ENCODE measurements at places on chromosomes 16 and 17.

GRCh38 chr17:62014526-62014925 is 50.6 kb downstream of the MED13 start:
- no peak for DNase-seq

DNA sequence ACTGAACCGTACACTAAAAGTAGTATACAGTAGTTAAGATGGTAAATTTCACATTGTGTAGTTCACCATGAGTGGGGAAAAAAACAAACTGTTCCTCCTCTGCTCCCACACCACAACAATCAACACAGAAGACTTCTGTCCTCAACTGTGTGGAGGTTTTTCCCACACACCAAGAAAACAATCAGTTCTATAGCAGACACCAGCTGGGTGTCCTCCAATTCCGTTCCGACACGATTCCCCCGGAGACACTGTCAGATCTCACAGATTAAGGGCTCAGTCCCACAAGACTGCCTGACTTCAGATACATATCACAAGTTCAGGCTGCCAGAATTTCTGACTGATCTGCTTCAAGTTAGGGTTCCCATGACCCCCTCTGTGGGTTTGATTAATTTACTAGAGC is 31.8 kb downstream of the BBS2 start:
- no peak for DNase-seq

DNA sequence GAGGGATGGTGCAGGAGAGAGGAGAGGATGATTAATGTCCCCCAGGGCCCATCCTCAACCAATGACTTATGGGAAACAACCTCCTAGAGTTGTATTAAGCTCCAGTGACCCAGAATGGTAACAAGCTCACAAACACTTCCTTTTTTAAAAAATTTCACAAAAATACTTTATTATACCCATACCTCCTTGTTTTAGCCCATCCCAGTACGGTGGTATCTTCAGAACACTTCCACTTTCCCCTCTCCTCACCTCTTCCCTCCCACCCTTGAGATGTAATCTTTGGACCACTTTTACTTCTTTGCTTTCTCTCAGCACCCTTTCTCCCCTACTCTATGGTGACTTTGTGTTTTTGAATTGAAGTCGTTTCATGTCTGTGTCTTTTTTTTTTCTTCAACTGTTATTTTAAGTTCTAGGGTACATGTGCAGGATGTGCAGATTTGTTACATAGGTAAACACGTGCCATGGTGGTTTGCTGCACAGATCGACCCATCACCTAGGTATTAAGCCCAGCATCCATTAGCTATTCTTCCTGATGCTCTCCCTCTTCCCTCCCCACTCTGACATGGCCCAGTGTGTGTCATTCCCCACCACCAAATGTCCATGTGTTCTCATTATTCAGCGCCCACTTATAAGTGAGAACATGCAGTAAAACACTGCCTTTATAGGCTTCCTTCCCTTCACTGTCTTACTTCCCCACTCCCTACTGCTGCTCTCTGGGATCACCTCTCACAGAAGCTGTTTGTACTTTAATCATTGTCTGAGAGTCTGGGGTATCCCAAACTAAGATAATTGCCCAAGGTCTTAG is 124.5 kb downstream of the PRKCB start:
- no peak for DNase-seq

GRCh38 chr16:50234771-50235556 is 31.4 kb upstream of the ADCY7 start:
- DNase-seq = no peak

DNA sequence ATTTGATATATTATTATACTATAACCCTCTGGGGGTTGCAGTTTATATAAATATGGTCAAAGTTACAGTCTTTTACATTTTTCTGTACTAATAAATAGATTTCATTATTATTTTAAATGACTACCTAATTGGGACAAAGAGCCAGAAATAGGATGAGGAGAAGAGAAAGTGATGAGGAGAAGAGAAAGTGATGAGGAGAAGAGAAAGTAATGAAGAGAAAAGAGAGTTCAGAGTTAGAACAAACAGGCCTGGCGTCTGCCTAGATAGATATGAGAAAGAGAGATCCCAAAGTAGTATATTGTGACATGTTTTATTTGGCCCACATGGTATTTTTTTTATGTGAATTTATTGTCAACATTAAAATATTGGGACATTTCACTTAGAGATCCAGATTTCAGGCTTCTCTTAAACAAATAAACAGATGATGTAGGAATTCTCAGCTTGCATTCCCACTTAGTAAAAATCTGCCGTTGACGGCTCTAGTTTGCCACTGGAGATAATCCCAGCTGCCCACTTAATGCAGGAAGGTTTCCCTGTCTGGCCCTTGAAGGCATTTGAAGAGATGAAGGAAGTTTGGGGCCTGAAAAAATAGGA is 210.7 kb downstream of the STX8 start:
- no peak for DNase-seq

DNA sequence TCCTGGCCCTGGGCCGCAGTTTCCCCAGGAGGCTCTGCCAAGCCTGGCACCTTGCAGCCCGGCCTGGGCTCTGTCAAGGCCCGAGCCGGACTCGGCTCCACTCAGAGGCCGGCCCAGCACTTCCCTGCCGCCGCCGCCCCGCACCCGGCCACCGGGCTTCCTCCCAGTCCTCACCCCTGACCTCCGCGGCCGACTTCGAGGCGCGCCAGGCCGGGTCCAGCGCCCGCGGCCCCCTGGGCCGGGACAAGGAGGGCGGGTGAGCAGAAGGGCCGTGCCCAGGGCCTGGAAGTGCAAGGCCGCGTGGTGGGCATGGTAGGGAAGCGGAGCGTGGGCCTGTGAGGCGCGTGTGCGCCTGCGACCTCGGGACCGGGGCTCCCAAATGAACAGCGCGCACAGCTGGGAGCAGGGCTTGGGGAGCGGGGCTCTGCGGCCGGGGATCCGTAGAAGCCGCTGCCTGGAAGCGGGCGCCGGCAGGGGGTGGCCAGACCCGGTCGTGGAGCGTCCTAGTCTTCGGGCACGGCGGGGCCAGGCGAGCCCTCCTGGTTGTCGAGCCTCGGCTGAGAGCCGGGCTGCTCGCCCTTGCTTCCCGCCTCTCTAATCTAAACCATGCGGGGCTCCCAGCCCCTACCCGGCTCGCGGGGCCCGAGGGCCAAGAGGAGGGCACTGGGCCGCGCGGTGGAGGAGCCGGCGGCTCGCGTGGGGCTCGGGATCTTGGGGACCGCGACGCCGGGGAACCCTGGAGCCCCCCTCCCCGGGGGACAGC is 503 bp upstream of the TBX4 start:
- DNase-seq = no peak

GRCh38 chr17:76427501-76428231 is 25.3 kb downstream of the UBE2O start:
- DNase-seq = no peak

- DNase-seq = no peak
Measured at GRCh38 chr17:58375811-58376210, 23.8 kb upstream of the SUPT4H1 start.

- peak; percentile 84 for DNase-seq
Measured at GRCh38 chr16:89319886-89320781, 102.6 kb downstream of the ZNF778 start.

DNA sequence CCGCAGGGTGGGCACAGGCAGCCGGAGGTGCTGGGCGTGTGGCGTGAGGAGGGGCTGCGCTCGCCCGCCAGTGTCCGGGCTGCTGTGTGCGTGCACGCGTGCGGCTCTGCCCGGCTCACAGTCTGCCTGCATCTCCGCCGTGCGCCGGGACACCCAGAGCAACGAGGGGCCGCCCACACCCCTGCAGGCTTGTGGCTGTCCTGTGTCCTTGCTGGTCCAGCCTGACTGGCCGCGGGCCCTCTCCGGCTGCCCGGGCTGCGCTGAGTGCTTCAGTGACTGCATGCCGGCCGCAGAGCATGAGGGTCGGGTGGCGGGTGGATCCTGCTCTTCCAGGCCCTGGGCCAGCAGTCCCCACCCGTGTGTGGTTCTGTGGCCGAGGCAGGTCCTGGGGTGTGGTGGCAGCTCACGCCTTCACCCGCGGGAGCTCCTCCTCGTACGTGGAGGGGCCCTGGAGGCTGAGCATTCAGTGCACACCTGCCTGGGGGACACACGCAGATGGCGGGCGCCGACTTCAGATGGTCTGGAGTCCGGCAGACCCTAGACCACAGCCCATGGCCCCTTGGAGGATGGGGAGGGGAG is 12.4 kb downstream of the TPSG1 start:
- no peak for DNase-seq

GRCh38 chr17:55327225-55328088 is 62.7 kb downstream of the HLF start:
- no peak for DNase-seq

GRCh38 chr17:44565866-44566443 is 8.7 kb downstream of the FZD2 start:
- no peak for DNase-seq

- no peak for DNase-seq
Measured at GRCh38 chr16:76176153-76176552, 101.0 kb upstream of the CNTNAP4 start.

GRCh38 chr16:67101311-67102082 is 8.2 kb upstream of the PHAF1 start:
- DNase-seq = no peak

GRCh38 chr16:27235938-27236245 is 32.6 kb downstream of the KDM8 start:
- DNase-seq = no peak

GRCh38 chr17:66304304-66305174 is 2.1 kb downstream of the PRKCA start:
- DNase-seq = peak; percentile 61

DNA sequence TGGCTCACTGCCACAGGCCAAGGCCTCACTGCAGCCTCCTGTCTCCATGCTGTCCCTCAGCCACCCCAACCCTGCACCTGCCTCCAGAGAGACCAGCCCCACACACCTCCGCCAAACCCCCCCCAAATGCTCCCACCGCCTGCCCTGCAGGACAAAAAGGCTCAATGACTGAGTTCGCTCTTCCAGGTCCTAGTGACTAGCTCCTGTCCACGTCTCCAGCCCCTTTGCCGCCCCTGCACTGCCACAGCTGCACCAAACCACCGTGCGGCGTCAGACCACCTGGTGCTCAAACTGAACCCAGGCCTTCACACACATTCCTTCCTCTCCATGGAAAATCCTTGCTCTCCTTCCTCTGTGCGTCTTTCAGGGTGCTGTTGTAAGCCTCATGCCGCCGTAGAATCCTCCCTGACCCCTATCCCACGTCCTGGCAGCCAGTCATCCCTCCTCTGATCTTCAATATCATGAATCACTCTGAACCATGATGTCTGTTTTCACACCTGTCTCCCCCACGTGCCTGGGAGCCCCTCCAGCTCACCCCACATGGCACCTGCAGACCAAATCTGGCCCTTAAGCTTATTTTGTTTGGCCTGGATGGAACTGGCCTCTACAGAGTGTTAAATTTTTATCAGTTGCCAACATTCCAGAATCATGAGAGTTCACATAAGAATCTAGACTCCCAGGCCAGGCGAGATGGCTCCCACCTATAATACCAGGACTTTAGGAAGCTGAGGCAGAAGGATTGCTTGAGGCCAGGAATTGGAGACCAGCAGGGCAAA is 4.3 kb upstream of the GSG1L start:
- no peak for DNase-seq

GRCh38 chr16:66435896-66436295 is 8.8 kb downstream of the BEAN1 start:
- DNase-seq = no peak

DNA sequence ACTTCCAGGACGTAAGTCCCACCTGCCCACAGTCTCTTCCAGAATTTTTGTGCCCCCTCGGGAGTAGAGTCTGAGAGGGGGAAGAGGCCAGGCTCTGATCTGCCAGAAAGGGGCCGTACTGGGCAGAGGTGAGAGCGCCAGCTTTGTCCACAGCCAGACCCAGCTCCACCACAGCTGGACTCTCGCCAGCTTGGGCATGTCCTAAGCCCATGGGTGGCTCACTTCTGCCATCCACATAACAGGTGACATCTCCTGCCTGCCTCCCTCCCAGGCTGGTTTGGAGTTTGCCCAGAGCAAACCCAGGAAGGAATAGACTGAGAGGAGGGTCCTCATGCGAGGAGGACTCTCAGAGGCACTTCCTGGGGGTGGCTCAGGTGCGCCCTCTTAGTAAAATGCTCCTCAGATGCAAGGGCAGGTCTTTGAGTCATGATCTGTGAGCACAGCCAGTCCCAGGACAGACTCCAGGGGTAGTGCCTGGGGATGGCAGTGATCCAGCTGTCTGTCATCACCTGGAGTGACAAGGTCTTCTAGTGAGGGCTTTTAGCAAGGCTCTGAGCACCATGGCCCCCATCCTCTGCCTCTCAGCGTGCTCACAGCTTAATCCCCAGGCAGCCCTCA is 89.2 kb downstream of the AMFR start:
- no peak for DNase-seq

GRCh38 chr17:80856863-80857755 is 134.5 kb upstream of the CHMP6 start:
- no peak for DNase-seq

- DNase-seq = no peak
Measured at GRCh38 chr17:57976594-57976993, 11.5 kb downstream of the VEZF1 start.

DNA sequence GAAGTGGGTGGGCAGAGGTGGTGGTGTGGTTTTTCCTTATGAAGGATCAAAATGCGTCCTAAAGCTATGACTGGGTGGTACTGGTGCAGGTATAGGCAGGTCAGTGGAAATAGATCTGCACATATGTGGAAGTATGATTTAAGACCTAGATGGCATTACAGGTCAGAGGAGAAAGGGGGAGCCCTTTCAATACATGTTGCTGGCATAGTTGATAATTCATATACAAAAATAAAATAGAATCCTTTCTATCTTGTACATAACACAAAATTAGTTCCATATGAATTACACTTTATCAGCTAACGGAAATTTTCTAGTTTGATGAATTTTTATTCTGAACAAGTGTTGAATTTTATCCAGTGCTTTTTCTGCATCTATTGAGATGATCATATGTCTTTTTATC is 20.8 kb upstream of the PIK3R5 start:
- no peak for DNase-seq

GRCh38 chr17:6551869-6552531 is 4.4 kb downstream of the PITPNM3 start:
- DNase-seq = no peak

DNA sequence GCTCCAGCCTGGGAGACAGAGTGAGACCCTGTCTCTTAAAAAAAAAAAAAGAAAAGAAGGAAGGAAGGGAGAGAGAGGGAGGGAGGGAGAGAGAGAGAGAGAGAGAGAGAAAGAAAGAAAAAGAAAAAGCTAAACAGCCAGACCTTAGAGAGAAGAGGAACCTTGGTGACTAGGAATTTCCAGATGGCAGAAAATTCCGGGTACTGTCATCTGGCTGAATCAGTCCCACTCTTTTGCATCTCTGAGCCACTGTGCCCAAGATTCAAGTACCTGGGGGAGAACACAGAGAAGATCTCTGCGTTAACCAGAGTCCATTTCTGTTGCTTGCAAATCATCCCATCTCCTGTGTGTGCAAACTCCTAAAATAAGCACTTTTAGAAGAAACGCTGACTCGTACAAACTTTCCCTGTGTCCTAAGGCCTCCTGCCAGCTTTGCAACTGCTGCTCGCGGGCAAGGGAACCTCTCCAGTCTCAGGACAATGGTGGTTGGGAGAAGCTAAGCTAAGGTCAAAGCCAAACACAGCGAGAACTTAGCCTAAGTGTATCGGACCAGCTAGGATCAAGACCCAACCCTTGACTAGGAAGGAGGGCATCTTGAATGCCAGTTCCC is 18.0 kb downstream of the BMERB1 start:
- DNase-seq = no peak

Measured in HTR-8/SVneo (cell line).